ENCODE measurements at places on chromosomes 16 and 17.

DNA sequence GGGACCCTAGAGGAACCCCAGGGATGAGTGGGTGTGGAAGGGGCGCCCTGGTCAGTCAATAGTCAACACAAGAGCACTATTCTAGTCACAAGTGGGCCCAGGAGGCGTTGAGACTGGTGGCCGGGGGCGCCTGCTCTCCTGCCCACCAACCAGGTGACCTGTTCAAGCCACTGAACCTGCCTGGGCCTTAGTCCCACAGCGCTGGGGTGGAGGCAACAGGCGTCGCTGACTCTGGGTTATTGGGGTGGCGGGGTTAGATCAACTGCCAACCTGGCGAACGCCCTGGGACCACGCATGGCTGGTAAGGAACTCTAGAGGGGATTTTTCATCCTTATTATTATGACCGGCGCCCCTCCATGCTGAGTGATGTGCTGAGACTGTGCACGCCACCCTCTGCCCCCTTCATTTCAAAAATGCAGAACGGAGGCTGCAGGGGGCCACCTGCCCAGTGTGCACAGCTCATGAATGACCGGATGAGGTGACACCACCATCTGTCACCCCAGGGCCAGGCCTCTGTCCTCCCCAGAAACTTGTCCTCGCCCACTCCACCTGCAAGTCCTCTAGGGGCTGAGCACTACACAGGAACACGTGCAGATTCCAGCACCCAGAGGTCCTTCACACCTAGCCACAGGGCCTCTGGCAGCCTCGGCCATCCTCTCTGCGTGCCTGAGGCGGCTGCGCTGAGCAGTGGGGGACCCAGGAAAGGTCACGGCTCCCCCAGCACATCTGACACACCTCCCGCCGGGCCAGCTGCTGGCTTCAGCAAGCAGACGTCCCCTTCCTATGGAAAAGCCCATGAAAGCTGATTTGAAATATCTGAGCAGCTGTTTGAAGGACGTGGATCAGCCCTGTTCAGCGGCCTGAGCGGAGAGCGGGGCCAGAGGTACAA, 51.6 kb upstream of the DNAH17 start:
- DNase-seq = no peak

DNA sequence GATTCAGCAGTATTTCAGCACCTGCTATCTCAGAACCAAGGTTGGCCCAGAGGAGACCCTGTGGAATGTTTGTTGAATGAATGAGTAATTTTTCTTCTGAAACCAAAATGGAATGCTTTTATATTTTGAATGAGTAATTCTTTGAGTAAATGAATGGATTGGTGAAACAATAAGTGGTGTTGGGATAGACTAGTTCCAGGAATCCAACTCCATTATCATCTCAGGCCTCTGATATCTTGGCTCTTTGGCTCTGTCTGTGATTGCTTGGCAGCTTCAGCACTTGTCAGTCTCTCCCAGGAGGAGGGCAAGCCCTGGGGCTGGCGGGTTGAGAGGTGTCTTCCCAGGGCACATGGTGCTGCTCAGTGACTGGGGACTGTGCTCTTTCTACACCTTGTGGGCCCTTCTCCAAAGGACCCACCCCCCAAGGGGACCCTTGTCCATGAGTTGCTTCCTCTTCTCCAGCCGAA, 284.4 kb upstream of the FOXF1 start:
- DNase-seq = no peak

- peak; percentile 29 for DNase-seq
Observed at GRCh38 chr16:61836804-61837393, 199.3 kb downstream of the CDH8 start.

DNA sequence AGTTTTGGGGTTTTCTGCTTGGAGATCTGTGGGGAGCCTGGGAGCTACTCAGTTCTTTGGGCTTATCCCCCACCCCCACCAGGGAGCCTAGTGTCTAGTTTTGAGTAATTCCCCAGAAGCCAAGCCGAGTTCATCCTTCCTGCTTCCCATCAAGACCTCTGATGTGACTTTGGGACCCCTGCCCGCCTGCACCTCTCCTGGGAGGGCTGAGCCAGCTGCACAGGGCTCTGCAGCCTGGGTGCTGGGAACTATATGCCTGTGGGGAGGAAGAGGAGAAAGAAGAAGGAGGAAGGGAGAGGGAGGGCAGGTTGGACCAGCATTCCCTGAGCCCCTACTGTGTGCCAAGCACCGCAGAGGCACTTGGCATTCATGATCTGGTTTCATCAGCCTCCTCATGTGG, 178.9 kb downstream of the TMEM132E start:
- no peak for DNase-seq

GRCh38 chr16:87003414-87003755, 313.8 kb downstream of the C16orf95 start:
- no peak for DNase-seq

DNA sequence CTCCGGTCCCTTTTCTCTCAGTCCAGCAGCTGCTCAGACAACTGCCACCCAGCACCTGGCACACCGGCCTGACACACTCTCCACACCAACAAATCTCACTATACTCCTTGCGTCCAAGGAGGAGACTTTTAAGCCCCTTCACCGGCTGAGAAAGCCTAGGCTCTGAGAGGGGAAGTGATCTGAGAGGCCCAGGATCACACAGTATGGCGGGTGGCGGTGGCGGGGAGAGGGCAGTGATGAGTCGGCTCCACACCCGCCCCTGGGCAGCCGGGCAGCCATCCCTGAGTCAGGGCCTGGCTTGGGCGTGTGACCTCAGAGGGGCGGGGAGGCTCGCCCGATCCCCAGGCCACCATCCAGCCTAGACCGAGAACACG, 569 bp downstream of the FLII start:
- peak; percentile 51 for DNase-seq

DNA sequence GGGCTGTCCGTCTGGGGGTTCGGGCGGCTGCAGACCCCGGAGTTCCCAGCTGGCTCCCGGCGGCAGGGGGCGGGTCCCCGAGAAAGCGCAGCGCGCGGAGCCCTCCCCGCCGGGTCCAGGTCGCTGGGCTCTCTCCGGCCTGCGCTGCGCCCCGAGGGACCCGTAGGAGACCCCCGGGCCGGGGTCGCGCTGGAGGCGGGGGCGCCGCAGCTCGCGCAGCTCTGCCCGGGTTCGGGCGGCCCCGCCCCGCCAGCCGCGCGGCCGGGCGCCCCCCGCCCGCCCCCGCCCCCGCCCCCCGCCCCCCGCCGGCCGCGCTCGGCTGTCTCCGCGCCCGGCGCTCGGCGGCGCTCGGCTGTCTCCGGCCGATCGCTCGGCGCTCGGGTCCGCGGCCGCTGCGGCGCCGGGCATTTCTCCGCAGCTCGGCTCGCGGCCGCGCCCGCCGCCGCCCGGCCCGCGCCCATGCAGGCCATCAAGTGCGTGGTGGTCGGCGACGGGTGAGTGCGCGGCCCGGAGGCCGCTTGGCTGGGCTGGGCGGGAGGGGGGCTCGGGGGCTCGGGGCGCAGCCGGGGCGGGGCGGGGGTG, at the start of gene RAC3:
TSS of gene RAC3 (plus strand) at position 376 of the 582 bp plus-strand sequence. CDS start at position 460, 84 bp downstream.
- DNase-seq = peak; percentile 34

- DNase-seq = no peak
Observed at GRCh38 chr16:30485818-30486436, 13.4 kb downstream of the ITGAL start.

- DNase-seq = peak; percentile 14
Observed at GRCh38 chr17:40819528-40820125, 2.8 kb downstream of the KRT10 start.

DNA sequence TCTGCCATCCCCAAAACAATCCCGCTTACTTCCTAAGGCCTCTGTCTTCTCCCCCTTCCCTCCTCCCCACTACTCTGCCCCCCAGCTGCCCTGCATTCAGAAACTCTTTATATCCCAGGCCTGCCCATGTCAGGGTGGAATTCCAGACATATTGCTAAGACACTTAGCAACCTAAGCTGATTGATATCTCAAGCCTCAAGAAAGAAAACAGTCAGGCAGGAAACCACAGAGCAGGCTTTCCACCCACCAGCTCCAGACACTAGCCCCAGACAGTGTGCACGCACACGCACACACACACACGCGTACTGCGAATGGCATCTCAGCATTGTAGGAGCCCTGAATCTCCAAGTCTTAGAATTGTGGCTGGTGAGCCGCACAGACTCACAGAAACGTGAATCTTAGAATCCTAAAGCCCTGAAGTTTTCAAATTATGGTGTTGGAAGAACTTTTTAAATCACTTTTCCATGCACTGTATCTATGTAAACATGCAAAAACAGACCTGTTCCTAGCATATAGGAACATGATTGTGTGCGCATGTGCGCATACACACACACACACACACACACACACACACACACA, 8.8 kb upstream of the LPCAT2 start:
- DNase-seq = peak; percentile 99

DNA sequence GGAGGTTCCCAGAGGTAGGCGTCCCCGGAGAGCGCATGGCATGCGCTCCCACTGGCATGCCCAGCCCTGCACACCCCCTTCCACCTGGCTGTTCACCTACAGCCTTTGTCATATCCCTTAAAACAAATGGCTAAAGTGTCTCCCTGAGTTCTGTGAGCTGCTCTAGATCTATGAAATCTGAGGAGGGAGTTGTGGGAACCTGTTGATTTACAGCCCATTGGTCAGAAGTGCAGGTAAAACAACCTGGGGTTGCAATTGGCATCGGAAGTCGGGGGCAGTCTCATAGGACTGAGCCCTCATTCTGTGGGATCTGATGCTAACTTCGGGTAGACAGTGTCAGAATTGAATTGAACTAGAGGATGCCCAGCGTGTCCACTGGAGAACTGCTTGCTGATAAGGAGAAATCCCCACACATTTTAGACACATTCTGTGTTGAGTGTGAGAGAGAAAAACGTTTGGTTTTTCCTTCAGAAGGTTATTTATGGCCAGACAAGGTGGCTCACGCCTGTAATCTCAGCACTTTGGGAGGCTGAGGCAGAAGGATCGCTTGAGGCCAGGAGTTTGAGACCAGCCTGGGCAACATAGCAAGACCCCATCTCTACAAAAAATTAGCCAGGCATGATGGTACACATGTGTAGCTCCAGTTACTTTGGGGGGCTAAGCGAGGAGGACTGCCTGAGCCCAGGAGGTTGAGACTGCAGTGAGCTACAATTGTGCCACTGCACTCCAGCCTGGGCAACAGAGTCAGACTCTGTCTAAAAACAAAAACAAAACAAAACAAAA, 22.1 kb upstream of the GSG1L start:
- no peak for DNase-seq

GRCh38 chr16:73775841-73776388, 520.7 kb upstream of the PSMD7 start:
- DNase-seq = no peak

DNA sequence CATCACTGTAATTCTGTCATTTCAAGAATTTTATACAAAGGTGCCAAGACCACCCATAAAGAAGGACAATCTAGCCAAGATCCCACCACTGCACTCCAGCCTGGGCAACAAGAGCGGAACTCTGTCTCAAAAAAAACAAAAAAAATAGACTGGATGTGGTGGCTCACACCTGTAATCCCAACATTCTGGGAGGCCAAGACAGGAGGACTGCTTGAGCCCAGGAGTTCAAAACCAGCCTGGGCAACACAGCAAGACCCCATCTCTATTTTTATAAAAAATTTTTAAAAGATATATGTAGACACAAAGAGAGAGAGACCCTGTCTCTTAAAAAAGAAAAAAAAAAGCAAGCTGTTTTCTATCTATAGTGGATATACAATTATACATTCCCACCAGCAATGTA, 8.8 kb downstream of the UBE2G1 start:
- DNase-seq = no peak

GRCh38 chr17:46108120-46108519, 85.1 kb downstream of the KANSL1 start:
- DNase-seq = no peak

All from fibroblast of skin of scalp (primary cell).